ENCODE measurements at places on chromosomes 1 and 21.

- peak; percentile 49 for DNase-seq
These were observed 29.4 kb downstream of the MRPL37 start for GRCh38 chr1:54229281-54229891.

GRCh38 chr1:164360265-164360664, 198.7 kb upstream of the PBX1 start:
- no peak for DNase-seq

DNA sequence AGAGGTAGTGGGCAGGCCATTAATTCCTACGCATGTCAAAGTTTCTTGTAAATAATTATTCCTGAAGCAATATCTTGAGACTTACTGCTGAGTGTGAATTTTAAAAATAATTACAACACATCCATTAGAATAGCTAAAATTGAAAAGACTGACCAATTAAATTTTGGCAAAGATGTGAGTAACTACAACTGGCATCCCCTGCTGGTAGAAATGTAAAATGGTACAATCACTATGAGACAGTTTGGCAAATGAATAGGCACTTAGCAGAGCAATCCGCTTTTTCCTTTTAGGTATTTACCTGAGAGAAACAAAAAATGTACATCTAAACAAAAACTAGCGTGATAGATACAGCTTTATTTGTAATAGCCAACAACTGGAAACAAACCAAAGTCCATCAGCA, 798.9 kb downstream of the BRINP3 start:
- DNase-seq, result peak; percentile 19

DNA sequence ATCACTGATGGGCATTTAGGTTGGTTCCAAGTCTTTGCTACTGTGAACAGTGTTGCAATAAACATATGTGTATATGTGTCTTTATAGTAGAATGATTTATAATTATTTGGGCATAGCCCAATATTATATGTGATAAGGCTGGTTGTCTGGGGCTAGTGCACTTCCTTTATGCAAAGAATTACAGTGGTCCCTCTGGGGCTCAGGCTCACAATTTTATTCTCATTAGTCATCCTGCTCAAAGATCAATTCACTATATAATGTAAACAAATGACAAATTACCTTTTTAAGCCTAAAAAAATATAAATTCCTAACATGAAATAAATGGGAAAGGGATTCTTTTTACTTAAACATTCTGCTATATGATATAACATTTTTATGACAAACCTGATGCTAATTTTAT, 5.0 kb downstream of the PLPPR4 start:
- DNase-seq, result no peak

DNA sequence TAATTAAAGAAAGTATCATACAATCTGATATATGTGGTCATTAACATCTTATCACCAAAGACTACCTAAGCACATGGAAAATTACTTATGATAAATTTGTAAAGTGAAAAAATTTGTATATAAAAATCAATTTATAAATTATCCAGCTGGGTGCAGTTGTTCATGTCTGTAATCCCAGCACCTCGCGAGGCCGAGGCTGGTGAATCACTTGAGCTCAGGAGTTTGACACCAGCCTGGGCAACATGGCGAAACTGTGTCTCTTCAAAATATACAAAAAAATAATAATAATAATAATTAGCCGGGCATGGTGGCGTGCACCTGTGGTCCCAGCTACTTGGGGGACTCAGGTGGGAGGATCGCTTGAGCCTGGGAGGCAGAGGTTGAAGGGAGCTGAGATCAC, 82.8 kb upstream of the SYT6 start:
- DNase-seq, result no peak

- DNase-seq, result no peak
These were observed 207.1 kb downstream of the RYR2 start for GRCh38 chr1:237249120-237249519.

DNA sequence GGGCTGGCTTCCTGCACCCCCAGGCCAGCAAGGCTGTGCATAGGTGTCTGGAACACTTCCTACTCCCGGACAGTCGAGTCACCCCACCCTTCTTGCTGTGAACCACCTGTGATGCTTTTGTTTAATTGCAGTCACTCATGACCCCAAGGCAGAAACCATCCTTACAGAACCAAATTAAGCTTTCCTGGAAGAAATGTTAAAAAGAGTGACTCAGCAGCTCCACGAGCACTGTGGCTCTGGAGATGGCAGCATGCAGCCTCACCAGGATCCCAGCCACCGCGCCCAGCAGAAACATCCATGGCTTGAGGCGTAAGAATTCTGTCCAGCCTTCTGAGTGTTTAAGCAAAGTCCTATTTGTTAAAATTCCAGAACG, 28.8 kb downstream of the SNAP47 start:
- no peak for DNase-seq

- DNase-seq, result no peak
These were observed 227.7 kb downstream of the PRDM2 start for GRCh38 chr1:13927736-13928135.

DNA sequence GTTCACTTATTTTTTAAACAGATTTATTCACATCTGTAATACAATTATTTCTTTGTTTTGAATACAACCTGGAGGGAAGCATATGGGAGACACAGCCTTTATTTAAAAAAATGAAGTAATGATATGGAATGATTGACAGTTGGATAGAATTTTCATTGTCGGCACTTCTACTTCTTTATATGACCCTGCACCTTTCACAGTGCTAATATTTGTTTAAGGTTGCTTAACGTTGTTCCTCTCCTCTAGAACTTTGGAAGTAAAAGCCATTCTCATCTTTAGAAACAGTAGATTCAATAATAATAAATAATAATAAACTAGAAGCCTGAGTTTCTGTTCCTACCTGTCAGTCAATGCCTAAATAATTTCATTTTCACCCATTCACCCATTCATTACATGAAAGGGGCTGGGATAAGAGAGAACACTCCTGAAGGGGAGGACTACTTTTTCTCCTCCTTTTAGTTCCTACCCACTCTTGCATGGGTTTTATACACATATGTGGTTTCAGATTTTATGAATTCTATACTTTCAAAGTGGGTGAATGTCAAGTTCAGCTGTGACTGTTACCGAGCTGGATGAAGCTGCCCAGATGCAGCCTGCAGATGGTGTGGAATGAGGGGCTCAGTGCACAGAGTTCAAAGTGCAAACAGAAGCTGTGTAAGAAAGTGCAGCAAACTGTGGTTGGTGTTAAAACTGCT, 9.4 kb downstream of the RUNX1 start:
- DNase-seq, result no peak

GRCh38 chr1:241631674-241632073, 8.5 kb downstream of the CHML start:
- no peak for DNase-seq

- peak; percentile 67 for DNase-seq
These were observed 17.9 kb upstream of the ETV3 start for GRCh38 chr1:157156058-157156541.

DNA sequence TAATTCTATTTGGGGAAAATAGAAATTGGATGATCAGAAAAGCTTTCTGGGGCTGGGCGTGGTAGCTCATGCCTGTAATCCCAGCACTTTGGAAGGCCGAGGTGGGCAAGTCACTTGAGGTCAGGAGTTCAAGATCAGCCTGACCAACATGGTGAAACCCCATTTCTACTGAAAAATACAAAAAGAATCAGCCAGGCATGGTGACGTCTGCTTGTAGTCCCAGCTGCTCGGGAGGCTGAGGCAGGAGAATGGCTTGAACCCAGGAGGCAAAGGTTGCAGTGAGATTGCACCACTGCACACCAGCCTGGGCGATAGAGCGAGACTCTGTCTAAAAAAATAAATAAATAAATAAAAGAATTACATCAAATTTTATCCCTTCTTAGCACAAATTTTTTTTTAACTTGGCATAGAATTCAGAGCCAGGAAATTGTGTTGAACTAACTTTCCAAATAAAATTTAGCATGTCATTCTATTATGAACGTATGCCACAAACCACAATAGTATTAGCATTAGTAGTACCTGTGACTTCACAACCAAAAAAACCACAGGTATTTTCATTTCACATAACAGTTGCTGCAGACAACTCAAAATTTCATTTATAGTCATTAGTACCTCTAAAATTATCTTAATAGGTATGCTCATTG, 4.5 kb upstream of the ANKRD13C start:
- peak; percentile 20 for DNase-seq

DNA sequence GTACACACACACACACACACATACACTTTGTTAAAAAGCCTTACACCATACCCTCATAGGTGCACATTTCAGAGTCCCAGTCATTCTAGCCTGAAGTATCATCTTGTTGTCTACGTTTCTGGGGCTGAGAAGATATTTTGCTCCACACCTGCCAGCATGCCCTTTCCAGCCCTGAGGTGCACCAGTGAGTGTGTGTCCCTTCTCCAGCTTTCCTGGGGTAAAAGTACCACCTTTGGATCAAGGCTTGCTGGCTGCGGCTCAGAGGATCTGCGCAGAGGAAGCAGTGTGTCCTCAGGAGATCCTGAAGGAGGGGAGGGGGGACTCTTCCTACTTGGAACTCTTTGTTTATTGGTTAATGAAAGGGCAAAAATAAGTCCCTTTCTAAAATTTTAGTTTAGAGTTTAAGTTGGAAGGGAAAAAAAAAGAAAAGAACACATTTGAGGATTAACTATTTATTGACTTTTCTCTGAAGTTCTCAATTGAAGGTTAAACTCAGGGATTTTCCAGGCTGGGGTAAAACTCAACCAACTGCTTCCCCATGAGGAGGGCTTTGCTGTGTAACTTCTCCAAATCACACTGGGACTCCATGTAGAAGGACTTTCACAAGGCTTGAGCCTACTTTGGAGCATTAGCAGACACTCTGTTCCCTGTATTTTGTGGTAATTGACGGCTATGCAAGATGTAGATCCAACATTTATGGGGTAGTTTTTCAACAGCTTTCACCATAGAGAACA, 200.3 kb upstream of the SGIP1 start:
- DNase-seq, result no peak

GRCh38 chr1:94501935-94502334, 39.6 kb downstream of the F3 start:
- DNase-seq, result no peak

GRCh38 chr1:33143698-33144097, 38.1 kb downstream of the TRIM62 start:
- DNase-seq, result peak; percentile 78

DNA sequence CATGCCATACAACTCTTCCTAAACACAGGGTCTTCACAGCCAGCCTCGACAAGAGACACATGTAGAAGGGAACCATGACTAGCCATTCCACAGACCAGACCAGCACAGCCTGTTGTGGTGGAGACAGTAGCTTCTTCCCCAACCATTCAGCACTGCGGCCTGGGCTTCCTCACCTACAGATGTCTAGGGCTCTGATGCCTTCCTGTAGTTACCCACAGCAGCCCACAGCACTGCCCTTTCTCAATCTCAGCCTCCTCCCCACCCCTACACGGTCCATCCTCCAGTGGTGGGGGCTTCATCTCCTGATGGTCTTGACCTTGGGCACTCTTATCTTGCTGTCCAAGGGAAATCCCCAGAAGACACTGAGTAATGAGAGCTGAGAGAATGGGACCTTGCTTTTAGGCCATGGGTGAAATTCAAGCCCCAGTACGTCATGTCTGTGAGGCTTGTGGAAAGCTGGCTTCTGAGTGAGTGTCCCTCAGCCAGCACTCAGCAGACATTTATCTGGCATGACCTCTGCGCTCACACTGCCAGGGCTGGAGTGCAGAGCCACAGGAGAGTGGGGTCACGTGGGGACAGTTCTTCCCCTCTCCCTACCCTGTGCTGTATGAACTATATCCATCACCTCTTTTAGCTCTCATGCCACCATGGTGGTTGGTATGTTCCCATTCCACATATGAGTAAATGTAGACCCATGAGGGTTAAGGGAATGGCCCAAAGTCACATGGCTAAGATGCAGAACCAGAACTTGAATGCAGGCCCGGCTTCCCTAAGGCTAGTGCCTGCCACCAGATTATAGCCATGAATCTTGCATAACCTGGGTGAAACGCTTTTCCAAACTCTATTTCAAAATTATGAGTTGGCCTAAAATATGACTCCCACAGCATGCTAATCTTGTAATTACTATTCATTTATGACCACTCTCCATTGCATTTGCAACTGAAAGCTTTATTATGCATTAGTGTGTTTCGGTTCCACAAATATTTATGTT, 104.7 kb downstream of the HIVEP3 start:
- no peak for DNase-seq

DNA sequence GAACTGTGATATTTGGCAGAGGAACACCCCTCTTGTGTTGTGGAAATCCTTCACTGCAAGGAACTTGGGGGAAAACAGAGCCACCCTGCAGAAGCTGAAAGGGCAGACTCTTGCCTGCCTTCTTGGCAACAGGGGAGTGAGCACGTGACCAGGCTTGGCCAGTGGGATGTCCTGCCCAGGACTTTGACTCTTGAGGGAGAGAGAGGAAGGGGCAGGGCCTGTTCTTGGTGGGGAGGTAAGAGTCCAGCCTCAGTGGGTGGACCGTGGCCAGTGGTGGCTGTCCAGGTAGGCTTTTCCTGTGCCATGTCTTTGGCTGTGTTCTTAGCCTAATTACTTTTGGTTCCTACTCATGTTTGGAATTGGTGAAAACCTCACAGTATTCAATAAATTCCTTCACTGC, 8.6 kb upstream of the AK2 start:
- DNase-seq, result peak; percentile 34

DNA sequence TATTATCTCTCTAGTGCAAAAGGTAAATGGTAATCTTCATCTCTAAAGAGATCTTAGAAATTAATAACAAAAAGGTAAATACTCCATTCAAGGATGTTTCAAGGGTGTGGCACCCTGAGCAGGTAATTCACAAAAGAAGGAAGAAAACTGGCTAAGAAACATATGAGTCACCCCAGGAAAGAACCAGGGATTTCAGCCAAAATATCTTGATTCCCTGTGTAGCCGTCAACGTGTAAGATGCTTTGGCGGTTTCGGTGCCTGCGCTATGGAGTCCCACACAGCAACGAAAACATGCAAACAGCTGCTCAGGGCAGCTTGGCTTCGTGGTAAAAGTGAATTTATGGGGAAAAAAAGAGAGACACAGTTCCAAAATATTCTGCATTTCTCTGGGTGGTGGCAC, 3.7 kb downstream of the ITGB2 start:
- DNase-seq, result no peak

DNA sequence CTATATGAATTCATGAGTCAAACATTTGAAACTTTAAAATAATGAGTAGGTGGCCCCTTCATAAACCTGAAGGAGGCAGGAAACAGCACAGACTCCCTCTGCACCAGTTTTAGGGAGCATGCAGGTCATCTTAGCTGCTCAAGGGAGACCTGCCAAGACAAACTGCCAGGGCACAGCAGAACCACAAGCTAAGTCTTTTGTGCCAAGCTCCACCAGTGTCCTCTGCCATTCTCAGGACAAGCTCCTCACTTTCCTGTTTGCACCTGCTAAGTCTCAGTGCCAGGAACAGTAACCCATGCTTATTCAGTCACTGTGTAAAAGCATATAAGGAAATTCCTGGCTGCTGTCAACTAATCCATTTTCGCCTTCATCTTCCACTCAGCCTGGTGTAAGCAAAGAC, 368.9 kb downstream of the SEC16B start:
- DNase-seq, result no peak

GRCh38 chr1:7424352-7424890, 346.7 kb upstream of the VAMP3 start:
- peak; percentile 78 for DNase-seq

DNA sequence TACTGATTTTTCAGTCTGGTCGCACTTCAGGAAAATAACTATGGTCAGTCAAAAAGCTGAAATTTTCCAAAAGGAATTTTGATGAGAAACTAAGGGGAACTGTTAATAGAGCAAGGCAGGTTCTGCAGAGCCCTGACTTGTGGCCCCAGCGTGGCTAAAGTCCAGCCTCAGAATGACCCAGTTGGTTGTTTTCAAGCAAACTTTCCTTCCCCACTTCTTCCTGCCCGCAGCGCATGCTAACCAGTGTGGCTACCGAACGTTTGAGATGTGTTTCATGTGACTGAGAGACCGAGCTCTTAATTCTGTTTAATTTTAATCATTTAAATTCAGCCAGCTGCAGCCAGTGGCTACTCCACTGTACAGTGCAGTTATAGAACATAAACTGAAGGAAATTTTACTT, 6.2 kb upstream of the IL10RB start:
- DNase-seq, result no peak

Measured in choroid plexus epithelial cell (primary cell).